NCI-H187 treated with DMSO at 0.1 percent for 48 hours (cell line): ENCODE measurements at places on chromosomes 13 and 19.

GRCh38 chr13:87999788-88000187 lies 328.6 kb downstream of the SLITRK5 start:
- no peak for DNase-seq

- DNase-seq: no peak
These were observed 39.5 kb upstream of the C13orf46 start for GRCh38 chr13:114013336-114013735.

GRCh38 chr19:18742324-18742723 lies 48.8 kb downstream of the COMP start:
- no peak for DNase-seq

DNA sequence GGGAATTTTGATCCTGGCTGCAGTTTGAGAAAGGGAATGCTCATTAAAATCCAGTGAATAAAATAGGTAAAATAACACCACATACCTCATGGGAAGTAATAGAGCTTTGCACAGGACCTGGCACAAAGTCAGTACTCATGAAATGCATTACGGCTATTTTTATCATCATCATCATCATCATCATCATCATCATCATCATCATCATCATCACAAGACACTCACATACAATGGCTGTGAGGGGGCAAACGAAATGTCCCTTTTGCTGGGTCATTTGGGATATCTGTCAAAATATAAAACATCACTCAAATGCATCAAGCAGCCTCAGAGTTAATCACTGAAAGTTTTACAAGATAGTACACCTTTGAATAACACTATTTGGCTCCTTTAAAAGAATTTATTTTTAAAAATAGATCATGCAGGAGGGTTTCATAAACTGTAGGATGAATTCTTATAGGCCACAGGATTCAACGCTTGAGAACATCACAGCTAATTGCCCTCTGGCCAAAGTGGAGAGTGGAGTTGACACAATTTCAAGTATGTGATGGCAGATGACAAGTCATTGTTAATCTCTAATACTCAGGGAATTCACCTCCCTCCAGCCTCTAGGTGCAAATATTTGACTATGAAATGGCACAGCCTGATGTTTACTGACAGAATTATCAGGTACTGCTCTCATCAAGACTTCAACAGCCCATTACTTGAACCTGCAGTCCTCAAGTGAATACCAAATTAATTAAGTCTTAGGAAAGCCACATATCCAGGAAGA lies 14.2 kb upstream of the ZNF599 start:
- no peak for DNase-seq

- DNase-seq: no peak
These were observed at the start of gene MPND for GRCh38 chr19:4343370-4344307. TSS of gene MPND (plus strand) at chr19:4343562. CDS start at chr19:4343594, 32 bp downstream.
